CD4-positive, alpha-beta T cell treated with Interleukin-6 for 4 hours (primary cell): ENCODE measurements at places on chromosomes 16 and 17.

DNA sequence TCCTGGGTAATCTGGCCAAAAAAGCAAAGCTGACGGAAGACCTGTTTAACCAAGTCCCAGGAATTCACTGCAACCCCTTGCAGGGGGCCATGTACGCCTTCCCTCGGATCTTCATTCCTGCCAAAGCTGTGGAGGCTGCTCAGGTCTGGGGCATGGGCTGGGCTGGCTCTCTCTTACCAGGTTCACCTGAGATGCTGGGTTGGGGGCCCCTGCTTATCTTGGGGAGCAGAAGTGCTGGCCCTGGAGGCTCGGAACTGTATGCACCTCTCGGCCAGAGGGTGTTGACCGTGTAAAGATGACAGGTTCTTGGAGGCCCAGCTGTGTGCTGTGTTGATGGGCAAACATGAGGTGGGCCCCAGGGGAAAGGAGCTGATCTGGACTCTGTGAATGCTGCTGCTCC is 40.2 kb downstream of the GPT2 start:
- DNase-seq, result no peak

- no peak for DNase-seq
Observed at GRCh38 chr17:29120433-29120832, 59.8 kb downstream of the MYO18A start.

- DNase-seq, result no peak
Observed at GRCh38 chr17:54426296-54426886, 474.3 kb upstream of the TOM1L1 start.

DNA sequence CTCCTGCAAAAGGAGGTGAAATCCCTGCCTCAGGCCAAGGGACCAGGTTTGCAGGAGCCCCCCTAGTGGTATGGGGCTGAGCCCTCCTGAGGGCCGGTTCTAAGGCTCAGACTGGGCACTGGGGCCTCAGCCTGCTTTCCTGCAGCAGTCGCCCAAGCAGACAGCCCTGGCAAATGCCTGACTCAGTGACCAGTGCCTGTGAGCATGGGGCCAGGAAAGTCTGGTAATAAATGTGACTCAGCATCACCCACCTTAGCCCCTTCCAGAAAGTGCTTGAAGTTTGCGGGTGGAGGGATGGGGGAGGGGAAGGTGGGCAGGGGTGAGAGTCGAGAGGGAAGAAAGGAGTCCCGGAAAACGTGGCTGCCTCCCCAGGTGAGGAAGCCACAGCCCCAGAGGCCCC is 2.1 kb downstream of the MC1R start:
- DNase-seq, result no peak

DNA sequence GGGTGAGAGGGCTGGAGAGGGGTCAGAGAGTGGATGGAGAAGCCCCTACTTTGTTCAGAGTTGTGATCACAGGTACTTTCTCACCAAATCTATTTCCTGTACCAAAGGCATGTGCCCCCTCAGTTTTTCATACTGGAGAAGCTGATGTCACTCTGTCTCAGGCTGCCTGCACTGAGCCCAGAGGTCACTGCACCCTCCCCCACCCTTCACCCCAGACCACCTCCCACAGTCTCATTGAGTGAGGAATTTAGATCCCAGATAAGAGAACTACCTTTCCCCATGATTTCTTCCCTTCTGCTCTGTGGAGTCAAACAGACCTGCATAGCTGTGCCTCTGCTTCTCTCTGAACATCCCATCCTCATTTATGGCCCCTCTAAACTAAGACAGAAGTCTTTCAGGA is 140.0 kb upstream of the IRX6 start:
- DNase-seq, result no peak

DNA sequence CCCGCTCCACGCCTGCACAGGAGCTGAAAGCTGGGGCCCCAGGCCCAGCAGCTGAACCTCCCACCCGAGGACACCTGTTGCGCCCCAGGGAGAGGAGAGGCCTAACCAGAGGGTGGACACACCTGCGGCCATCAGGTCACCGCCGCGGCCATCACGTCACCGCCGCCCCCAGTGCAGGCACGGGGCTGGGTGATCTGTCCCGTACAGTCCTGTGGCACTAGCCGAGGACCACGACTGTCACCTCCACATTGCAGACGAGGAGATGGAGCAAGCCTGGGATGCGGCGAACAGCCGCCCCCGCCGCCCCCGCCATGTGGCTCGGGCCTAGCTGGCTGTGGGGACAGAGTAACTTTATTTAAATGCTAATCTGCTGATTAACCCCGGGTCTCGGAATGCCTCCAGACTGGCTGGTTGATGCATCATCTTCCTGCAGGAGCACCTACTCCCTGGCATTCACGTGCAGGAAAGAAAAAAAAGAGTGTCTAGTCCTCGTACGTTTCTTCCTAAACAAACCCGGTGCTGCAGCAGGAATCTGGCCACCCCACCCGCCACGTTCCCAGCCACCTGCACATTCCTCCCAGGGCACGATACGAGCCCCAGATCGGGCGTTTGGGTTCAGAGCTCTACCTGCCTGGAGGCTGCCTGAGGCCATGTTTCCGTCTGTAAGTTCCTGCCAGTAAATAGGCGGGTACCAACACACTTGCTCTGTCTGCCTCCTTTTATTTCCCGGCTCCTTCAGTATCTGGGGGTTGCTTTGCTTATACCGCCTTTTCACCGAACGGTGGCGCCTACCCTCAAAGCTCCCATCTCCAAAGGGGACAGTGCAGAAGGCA is 29.9 kb downstream of the PIEZO1 start:
- peak; percentile 49 for DNase-seq

DNA sequence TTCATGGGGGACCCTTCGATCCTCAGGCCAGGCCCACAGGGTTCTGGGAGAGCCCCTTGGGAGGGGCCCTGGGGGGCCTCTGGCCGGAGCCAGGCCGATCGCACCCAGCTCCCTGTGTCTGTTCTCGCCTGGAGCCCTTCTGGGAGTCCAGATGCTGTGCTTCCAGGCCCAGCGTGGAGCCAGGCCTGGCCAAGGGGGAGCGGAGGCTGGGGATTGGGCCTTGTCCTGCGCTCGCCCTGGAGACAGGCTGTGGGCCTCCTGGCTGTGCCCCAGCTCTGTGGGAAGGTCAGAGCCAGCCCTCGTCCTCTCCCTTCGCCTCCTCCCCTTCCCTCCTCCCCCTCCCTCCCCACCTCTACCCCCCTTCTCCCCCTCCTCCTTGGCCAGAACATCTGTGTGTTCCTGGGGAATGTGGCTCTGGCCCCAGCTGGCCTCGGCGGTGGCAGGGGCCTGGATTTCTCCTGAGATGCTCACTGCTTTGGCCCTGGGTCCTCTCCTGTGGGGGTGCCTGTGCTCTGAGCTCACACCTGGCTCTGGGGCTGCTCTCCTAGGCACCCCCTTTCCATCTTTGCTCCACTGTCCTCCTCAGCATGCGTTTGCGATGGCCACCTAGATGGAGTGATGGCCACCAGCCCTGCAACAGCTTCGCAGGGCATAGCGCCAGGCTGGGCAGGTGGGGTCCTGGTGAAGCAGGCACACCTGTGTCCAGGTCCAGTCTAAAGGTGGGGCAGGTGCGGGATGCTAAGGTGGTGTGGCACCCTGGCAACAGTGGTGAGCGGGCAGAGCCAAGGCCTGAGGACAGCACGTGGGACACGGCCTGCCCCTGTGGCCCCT is 90.6 kb upstream of the CIBAR2 start:
- DNase-seq, result no peak

DNA sequence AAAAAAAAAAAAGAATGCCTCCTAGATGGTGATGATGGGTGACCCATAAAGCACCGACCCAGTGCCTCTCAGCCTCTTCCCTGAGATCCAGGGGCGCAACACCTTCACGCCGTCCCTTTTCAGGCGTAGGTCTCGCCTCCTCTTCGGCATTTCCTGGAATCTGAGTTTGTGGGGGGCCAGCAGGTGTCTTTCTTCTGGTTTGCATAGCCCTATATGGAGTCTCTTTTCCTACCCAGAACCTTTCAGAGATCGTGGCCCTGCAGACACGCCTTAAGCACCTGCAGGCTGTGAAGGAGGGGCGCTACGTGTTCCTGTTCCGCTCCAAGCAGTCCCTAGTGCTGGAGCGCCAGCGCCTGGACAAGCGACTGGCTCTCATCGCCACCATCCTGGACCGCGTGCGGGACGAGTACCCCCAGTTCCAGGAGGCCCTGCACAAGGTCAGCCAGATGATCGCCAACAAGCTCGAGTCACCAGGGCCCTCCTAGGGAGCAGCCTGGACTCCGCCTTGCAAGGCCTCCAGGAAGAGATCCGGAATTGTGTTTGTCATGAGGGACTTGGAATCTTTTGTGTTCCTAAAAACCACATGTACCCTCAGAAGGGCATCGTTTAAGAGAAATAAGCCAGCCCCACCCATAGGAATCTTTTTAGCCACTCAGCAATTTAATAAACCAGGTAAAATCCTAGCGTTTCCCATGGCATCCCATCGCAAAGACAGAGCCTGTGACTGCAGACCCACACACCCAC is 1.9 kb upstream of the GAA start:
- DNase-seq, result no peak

GRCh38 chr17:80709090-80709695 is 164.6 kb downstream of the RPTOR start:
- DNase-seq, result no peak

GRCh38 chr17:81955058-81955681 is 5.8 kb downstream of the NOTUM start:
- DNase-seq, result no peak

GRCh38 chr16:55468352-55468990 is 10.5 kb upstream of the MMP2 start:
- no peak for DNase-seq

DNA sequence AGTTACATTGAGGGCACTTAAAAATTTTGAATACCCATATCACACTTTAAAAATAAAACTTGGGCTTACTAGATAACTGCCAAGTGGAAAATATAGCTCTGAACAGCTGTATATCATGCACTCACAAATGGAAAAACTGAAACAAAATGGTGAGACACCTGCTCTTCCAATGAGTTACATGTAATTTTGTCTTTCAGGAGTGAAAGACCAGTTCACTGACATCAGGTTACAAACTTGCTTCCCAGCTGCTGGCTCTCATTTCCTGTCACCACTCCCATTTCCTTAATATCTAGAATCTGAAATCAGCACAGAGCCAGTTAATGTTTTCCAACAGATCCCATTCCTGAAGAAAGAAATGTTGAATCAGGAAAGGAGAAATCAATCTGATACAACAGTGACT is 10.8 kb downstream of the CSNK2A2 start:
- DNase-seq, result no peak

- DNase-seq, result no peak
Observed at GRCh38 chr17:2390199-2390836, 10.5 kb downstream of the MNT start.

DNA sequence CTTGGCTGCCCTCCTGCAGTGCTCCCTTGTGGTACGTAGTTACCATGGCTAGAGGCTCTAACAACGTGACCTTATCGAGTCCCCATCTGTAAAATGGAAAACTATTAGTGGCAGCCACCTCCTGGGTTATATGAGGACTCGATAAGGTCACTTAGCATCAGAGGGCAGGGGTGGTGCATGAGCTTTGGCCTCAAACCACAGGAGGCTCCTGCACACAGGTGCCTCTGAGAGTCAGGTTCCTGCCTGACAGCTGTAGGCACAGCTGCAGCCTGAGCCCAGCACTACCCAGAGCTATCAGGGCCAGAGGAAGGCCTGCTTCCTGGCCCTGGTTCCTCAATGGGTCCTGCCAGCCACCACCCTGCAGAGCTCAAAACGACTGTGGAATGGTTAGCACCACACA is 57.2 kb upstream of the SEC14L1 start:
- DNase-seq, result no peak

GRCh38 chr17:59315866-59316265 is 15.6 kb upstream of the YPEL2 start:
- no peak for DNase-seq

- peak; percentile 100 for DNase-seq
Observed at GRCh38 chr17:81034779-81035520, at the start of gene BAIAP2. Gene BAIAP2 (plus strand): TSS chr17:81035151. CDS start chr17:81035255, 104 bp downstream.

DNA sequence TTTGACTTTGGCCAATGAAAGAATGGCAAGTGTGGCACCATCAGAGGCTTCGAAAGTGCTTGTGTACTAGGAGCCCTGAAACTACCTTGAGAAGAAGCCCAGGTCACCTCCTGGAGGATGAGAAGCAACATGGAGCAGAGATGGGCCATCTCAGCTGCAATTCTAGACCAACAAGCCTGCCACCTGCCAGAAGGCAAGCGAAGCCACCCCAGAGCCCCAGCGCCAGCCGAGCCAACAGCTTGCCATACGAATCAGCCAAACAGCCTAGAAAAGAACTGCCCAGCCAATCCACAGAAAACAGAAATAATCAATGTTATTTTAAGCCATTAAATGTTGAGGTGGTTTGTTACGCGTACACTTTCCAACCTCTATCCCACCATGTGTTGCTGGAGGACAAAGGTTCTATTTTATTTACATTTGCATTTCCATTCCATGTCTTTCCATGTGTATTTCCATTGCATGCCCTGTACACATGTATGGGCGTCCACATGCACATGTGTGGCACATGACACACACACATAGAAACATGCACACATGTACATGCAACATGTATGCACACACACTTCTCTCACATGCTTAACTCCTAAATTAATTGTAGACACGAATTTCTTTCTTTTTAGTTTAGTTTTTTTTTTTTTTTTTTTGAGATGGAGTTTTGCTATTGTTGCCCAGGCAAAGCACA is 144.3 kb upstream of the TNRC6C start:
- DNase-seq, result no peak

- no peak for DNase-seq
Observed at GRCh38 chr16:54475019-54475601, 188.5 kb upstream of the IRX3 start.

GRCh38 chr16:90009172-90009899 is 9.9 kb downstream of the DBNDD1 start:
- no peak for DNase-seq

- no peak for DNase-seq
Observed at GRCh38 chr17:16037636-16038035, 38.0 kb downstream of the TTC19 start.

DNA sequence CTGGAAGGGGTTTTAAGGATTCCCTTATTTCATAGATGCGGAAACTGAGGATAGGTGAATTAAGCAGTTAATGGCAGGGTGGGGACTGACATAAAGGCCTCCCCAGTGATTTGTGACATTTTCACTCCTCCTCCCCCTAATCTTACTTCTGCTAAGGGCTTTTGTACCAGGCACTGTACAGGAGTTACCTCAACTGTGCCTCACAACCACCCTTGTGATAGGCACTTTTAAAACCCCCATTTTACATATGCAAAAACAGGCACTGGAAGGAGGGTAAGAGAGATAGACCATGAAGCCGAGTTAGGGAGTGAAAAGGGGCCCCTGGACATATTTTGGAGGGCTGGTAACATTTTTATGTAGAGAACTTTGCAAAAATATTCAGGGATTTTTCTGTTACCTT is 862 bp upstream of the GDE1 start:
- no peak for DNase-seq

DNA sequence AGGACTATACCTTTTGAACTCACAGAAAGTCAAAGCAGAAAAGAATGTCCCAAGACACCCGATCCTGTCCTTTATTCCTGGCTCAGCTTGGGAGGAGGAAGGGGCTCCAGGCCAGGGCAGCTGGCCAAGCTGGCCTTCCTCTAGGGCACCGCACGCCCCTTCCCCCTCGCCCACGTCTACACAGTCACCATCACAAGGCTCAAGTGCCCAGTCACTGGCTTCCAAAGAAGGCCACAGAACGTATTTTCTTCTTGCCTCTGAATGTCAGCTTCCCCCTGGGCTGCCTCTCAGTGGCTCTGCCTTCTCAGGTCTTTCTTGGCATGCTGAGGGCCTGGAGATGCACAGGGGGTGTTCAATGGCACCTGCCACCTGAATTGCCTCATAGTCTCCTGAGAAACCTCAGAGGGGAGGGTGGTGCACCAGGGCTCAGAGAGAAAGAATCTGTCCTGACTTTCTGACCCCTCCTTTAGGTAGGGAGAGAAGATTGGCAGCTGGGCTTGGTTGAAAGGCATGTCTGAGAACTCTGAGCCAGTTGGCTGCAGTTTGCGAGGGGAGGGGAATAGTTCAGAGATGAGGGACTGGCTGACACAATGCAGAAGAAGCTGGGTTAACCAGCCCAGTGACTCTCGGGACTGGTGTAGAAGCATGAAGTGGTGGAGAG is 2.1 kb downstream of the DHRS11 start:
- DNase-seq, result no peak
